K562 (cell line): ENCODE measurements at places on chromosomes 3 and 15.

DNA sequence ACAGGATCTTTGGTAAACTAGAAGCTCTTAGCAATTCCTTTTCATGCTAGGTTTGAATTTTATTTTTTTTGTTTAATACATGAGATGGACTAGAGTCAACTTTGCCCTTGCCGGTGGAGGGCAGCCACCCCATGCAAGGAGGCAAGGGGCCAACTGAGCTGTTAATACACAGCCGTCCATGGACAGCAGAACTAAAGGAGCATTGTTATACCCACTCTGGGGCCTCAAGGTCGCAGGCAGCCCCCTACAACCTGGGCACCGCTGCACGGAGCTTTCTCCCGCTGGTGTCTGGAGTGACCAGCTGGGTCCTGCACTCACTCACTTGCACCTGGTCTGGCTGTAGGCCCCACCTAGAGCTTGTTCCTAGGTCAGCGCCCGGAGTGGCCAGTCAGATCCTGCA is 47.9 kb upstream of the ACKR4 start:
- no peak for DNase-seq

DNA sequence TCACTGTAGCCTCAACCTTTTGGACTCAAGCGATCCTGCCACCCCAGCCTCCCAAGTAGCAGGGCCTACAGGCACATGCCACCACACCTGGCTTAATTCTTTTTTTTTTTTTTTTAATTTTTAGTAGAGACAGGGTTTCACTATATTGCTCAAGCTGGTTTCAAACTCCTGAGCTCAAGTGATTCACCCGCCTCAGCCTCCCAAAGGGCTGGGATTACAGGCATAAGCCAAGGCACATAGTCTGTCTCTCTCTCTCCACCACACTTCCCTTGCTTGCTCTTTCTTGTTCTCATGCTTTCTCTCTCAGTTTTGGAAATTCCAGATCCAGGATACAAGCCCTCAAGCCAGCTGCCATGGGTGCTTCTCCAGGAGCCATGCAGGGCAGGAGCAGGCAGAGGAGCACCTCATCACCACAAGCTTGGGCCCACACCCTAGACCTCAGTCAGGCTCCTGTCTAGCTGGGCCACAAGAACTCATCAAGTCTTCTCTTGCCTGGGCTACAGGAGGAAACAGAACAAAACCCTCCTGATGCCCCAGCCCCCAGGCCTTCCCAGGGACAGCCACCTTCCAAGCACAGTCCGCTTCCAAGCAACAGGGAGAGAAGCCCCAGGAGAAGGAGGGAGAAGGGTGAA is 145.3 kb upstream of the LPP start:
- no peak for DNase-seq

- DNase-seq = peak; percentile 60
These were observed 33.2 kb upstream of the GOLGA8B start for GRCh38 chr15:34616613-34617012.

DNA sequence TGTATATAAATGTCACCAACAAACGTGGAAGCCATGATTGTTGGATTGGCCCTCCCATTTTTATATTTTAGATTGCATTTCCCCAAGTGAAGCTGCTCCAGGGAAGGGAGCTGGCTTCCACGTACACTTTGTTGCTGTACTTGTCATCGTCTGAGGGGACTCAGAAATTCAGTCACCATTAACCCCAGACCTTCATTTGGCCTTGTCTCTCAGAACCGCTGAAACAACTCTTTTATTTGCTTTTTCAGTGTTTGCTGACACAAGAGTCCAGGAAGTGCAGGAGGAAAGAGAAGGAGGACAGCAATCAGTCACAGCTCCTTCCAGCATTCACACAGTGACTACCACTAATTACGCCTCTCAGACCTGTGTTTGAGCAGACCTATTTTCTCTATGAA is 276.5 kb downstream of the TBL1XR1 start:
- DNase-seq = no peak

DNA sequence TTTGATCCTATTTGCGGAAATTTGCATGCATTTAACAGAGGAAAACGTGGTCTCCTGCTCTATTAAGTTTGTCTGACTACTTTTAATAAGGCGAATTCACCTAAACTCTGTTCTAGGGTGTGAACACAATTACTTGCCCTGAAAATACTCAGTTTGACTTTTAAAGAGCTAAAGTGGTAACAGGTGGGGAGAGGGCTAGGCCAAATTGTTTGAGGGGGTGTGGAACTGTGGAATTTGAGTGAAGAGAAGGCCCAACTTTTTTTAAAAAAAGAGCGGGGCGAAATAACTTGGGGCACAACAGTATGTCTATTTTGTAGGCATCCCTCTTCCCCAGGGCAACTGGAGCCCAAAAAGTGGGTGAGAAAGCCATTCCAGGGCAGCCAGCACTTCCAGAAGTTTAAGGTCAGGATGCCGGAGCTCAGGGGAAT is 580 bp upstream of the FXR1 start:
- DNase-seq = no peak

- DNase-seq = no peak
These were observed 887.0 kb downstream of the ROBO1 start for GRCh38 chr3:78880603-78881461.

DNA sequence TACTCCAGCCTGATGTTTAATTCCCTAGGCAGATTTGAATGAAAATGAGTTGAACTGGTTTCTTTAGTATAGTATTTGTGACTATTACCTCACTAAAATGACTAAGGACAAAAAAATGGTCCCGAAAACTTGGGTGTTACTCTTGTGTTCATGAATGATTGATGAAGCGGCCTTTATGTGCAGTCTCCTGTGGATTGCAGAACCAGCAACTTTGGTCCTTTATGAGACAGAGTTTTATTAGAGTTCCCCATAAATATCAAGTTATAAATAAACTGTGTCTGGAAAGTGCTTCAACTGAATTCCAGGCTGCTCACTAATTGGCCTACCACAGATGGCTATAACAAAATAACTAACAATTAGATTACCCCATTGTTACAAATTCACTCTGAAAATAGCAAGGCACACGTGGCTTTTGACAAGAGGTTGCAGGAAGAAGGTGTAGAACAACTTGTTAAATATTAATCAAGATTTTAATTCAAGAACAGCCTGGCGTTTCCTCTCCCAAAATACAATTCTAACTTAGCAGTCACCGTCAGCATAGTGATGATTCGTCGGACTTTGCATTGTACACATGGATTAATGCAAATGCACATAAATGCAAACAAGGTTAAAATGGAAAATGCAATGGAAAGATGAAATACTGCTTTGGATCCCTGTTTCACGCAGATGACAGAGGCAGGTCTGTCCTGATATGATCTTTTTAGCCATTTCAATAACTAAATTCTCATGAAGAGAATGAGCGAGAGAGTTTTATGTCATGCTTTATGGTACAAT is 567.3 kb upstream of the ZNF717 start:
- no peak for DNase-seq

- no peak for DNase-seq
These were observed 24.0 kb upstream of the SRP14 start for GRCh38 chr15:40062816-40063562.

- DNase-seq = no peak
These were observed 2.0 kb downstream of the PPM1M start for GRCh38 chr3:52247409-52248164.

DNA sequence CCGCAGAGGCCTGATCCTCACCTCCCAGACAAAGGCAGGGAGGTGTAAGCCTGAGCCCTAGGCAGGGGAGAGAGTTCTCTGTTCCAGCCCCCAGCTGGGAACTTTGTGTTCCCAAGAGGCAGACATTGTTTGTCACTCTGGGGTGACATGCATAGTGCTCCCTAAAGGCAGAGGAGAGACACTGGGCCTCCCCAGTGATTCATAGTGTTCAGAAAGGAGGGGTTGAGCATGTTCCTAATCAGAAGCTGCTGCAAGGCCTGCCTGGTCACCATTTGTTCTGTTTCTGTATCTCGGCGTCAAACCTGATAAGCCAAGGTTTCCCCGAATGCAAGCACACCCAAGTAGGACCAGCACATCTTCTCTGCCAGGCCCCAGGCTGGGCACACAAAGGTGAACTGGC is 24.0 kb upstream of the SLC6A6 start:
- DNase-seq = no peak

GRCh38 chr3:85170646-85171045 is 211.9 kb downstream of the CADM2 start:
- DNase-seq = no peak

GRCh38 chr3:112637700-112638099 is 3.2 kb downstream of the CCDC80 start:
- no peak for DNase-seq

DNA sequence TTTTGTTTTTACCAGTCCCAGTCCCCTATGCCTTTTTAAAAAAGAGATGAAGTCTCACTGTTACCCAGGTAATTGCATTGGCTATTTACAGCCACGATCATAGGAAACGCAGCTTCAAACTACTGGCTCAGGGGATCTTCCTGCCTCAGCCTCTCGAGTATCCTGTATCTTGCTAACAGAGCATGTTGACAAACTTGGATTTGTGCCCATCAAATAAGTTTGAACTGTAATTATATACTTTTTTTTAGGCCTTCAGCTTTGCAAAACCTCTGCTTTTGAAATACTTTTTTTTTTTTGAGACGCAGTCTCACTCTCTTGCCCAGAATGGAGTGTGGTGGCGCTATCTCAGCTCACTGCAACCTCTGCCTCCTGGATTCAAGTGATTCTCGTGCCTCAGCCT is 3.0 kb upstream of the EDEM1 start:
- no peak for DNase-seq

DNA sequence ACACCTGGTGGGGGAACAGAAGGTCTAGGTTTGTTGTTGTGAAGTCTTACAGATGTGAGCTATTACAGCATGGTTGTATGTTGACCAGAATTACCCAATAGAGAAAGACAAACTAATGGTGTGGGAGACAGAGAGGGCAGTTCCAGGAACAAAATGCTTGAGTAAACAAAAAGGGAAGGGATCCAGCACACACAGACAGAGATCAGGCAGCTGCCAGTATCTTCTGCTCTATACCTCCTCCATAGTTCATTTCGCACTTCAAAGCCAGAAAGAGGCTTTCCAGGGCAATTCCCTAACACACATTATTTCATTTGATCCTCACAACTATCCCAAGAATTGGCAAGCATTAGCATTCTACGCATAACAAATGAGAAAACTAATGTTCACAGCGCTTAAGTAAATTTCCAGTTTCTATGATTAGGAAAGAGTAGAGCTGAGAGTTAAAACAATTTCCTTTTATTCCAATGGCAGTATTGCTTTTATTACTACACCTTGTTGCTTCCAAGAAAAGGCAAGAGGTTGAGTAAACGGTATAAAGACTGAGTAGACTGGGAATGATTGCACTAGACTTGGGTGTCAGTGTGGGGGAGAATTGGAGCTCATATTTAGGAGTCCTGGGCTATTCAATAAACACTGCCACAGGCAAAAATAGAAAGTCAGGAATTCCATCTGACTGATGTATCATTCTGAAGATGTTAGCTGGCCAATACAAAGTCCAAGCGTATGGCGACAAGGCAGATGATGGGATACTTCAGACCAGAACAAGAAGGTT is 39.7 kb upstream of the ZNF280D start:
- no peak for DNase-seq

- no peak for DNase-seq
These were observed 104.7 kb downstream of the SEMA6D start for GRCh38 chr15:47822048-47822447.

- DNase-seq = no peak
These were observed 1.8 kb upstream of the PLA2G4B start for GRCh38 chr15:41836713-41837454.

GRCh38 chr15:25862472-25863110 is 536 bp downstream of the ATP10A start:
- no peak for DNase-seq

- peak; percentile 49 for DNase-seq
These were observed 18.7 kb upstream of the PTPN9 start for GRCh38 chr15:75597667-75598341.

- no peak for DNase-seq
These were observed 81.9 kb downstream of the PDE8A start for GRCh38 chr15:85063522-85064079.

DNA sequence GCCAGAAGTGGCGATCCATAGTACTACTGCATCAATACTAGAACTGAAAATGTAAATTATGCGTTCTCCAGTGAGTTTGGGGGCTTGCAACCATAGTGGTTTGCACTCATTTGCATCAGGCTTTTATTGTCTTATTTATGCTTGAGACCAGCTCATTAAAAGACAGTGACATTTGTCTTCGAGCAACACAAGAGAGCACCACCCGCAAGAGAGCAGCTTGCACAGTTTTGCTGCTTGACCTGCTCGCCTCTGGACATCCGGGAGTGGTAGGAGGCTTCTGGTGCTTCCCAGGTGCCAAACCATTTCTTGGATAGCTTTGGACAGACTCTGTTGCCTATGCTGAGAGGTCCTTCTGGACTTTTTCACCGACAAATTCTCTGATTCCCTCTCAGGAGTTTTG is 294.6 kb downstream of the MEX3B start:
- DNase-seq = no peak

GRCh38 chr3:155010416-155010815 is 69.7 kb upstream of the MME start:
- DNase-seq = no peak

DNA sequence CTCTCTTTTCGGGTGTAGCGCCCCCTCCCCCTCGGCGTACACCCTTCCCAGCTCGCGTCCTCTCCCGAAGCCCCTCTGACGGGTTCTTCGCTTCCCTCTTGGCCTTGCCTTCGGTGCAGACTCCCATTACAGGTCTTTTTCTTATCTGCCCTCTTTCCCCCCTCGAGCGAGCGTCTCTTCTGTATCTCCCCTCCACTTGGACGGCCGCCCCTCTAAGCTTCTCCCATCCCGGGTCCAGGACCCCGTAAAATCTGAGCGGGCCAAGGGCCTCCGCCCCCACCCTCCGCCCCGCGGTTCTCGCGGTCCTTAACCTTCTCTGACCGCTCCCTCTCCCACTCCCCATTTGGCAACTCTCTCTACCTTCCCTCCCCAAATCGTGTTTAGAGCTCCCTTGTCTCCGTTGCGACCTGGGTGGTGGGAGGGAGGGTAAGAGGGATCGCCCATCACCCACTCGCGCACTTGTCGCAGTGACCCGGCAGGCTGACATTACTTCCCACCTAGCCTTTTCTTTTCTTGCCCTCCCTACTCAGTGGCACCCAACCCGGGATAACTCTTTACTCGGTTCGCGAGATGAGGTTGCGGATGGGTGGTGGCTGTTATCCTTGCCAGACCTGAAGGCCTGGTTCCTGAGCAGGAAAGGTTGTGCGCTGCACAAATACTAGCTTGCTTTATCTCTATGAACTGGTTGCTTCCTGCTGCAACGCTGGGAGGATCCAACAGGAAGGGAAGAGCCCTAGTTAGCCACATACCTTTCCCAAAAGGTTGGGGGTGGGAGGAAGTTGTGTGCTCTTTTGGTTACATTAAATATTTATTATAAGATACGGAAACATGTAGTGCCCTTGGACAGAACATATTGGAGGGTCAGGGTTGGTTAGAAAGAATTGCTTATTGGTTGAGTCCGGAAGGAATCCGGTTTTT is 922 bp downstream of the RAB11A start:
- peak; percentile 18 for DNase-seq

DNA sequence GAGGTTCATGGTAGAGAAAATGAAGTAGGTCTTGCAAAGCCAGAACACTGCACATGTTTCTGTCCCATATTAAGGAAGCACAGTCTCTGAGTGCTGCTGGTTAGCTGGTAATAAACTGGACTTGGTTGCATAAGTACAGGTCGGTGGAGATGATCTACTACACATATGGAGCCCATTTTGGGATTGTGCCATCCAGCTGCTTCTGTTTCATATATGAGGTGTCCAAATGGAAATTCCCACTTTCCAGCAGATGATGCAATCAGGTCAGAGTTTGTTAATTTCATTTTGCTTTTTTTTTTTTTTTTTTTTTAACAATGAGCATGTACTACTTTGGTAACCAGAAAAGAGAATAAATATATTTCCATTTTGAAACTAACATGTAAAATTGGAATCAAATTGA is 122.6 kb downstream of the SATB1 start:
- DNase-seq = no peak
